Stimulated activated CD4-positive, alpha-beta T cell treated with anti-CD3 and anti-CD28 coated beads, Interleukin-1b, Interleukin-23, amount 100 ng/mL, for 24 hours (primary cell): ENCODE measurements at places on chromosomes 3 and 15.
A peak's percentile ranks its signal among the peaks of the same experiment; 100 is the strongest.

DNA sequence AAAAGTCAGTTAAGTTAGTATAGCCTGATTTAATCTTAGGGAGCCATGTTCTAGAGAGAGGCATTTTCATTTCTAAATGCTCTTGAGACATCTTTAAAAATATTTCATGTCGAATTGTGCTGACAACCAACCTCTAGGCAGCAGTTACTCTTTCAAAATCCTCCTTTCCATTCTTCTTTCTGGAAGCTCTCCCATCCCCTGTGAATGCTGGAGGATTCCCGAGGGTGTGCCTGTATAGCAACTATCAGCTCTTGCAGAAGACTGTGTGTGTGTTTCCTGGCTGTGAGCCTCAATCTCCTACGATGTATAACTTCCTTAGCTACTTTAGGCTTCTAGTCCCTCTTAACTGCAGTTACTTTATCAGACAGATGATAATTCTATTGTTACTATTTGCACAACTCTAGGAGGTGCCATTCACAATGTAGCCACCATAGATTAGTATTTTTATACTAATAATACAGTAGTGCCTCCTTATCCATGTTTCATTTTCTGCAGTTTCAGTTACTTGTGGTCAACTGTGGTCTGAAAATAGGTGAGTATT, 250.3 kb downstream of the EDEM1 start:
- DNase-seq: no peak

DNA sequence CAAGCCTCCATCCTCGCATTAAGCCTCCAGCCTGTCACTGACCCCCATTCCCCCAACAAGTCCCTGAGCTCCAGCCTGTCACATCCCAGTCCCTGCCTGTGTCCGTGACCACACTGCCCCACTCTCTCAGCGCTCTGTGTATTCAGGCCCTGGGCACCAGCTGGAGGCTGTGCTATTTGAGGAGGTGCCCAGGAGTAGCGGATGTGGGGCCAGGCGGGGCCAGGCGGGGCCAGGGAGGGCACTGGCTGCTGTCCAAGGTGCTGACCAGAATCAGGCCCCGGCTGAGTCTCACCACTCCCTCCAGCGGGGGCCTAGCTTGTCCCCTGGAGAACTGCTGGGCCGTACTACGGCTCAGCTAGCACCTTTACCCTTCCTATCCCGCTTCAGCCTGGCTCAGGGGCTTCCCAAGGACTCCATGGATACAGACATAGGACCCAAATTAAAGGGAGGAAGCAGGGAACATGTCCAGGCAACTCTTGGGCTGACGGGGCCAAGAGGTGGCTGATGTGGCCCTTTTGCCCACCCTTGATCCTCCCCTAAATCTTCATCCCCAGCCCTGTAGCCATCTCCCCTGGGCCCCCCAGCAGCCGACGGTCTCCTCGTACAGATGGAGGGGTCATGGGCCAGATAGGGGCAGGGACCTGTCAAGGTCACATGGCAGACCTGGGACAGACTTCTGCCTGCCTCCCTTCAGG, 1.1 kb downstream of the HHATL start:
- peak; percentile 36 for DNase-seq

GRCh38 chr15:74958320-74958907, 1.8 kb upstream of the RPP25 start:
- no peak for DNase-seq

DNA sequence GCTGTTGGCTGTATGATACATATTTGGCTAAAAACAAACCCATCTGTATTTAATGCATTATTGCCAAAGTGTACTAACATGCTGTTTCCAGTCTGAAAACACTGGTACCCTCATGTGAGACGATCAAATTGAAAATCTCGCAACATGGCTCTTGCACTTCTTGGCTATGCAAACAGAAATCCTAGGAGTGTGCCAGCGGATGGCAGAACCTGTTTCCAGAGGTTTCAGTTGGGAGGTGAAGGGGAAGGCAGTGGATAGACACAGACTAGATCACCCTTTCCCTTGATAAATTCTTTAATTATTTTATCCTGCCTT, 350.3 kb downstream of the TUSC7 start:
- DNase-seq: no peak

DNA sequence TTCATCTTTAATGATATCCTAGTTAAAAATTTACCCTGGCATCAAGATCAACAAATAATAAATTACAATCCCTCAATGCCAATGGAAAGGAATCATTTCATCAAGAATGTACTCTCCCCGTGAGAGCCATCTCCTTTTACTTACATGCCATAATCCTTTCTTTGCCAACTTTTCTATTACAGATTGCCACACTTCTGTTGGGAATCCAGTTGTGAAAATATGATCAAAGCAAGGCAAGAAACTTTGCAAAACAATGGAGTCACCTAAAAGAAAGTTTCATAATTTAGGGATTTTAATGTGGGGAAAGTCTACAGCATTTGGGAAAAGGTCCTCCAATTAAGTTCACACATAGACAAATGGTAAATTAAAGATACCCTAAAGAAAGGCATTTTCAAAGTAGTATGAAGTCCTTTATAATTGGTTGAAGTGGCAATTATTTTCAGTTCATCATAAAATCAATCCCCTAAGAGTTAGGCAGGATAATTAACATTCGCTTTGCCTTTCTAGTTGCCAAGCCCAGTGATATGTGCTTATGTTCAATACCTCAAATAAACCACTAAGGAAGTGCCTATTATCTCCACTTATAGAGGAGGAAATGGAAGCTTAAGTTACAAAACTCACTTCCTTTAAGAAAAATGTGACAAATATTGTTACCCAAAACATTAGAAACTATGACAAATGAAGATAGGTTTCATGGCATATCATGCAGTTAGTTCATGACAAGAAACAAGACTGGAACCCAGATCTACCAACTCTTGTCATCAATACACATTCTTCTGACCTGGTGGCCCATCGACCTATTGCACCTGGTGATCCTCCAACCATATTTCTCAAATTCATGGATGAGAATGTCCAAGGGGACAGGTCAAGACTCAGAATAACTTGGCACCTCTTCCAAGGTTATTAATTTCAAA, 49.1 kb downstream of the TRANK1 start:
- DNase-seq: no peak

DNA sequence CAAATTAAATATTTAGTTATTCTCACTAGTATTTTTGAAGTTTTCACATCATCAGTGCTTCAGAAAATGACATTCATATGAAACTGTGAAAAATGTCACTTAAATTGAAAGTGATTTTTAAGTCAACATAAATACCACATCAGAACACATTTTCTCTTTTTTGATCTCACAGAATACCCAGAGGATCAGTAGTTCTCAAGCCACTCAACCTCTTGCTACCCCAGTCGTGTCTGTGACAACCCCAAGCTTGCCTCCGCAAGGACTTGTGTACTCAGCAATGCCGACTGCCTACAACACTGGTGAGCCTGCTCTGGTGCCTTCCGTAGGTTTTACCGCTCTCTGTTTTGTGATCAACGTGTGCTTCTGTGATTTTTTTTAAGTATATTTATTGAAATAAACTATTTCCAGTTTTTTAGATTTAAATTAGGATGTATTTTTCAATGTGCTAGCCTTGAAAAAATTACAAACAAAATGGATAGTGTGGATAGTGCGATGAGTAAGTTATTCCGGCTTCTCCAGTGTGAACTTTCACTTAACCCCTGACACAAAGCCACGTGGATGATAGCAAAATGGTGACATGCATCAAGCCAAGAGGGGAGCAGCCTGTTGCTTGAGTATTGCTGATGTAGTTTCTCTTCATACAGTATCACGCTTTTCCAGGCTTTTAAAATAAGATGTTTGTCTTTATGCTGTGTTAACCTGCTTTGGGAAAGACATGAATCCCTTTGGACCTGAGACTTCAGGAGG, 26.5 kb downstream of the LYSMD4 start:
- DNase-seq: no peak

GRCh38 chr15:35680951-35681350, 135.0 kb upstream of the DPH6 start:
- DNase-seq: no peak

- DNase-seq: no peak
Observed at GRCh38 chr3:14274612-14274936, 96.0 kb downstream of the LSM3 start.

- DNase-seq: no peak
Observed at GRCh38 chr15:76328106-76328696, 8.4 kb upstream of the ISL2 start.

DNA sequence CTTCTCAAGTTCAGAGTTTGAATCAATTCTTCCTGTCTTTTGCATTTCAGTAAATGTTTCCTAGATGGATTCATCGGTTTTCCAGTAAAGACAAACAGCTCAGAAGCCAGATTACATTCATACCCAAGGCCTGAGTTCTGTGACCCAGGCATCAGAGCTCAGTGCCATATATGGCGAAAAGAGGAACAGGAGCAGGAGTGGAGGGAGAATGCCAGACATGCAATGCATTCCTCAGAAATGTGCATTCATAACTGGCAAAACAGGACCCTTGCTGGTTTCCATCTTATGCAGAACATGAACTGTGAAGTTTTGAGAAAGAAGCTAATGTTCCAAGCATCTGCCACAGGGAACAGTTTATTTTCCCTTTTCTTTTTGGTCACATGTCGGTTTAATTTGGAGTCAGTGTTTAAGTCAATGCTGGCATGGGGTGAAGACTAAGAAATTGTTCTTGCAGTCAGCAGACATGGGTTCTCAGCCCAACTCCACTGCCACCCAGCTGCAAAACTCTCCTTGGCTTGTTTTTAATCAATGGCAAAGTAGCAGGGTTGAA, 116.5 kb downstream of the LPP start:
- no peak for DNase-seq

- no peak for DNase-seq
Observed at GRCh38 chr3:143384076-143384475, 264.5 kb downstream of the CHST2 start.

DNA sequence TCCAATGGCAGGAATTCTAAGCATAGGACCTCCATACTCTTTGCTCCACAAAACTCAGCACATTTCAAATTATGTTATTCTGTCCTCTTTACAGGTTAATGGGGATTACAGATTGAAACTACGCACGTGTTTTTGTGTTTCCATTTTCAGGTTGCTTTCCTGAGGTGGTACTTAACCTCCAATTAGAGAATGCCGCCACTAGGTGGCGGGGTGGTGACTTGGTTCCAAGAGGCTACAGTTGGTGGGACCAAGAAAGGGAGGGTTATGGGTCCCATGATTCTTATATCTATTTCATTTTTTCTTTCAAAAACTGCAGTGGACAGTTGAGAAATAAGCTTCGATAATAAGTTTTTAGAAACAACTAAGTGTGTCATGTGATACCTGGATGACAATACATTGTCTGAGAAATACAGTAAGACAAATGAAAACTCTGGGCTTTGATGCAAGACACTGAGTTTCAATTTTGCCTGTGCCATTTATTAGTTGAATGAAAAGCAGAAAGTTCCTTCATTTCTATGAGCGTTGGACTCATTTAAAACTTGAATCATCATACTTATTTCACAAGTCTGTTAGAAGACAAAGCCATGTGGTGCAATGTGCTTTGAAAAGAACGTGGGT, 539.0 kb downstream of the FGF12 start:
- DNase-seq: peak; percentile 7

DNA sequence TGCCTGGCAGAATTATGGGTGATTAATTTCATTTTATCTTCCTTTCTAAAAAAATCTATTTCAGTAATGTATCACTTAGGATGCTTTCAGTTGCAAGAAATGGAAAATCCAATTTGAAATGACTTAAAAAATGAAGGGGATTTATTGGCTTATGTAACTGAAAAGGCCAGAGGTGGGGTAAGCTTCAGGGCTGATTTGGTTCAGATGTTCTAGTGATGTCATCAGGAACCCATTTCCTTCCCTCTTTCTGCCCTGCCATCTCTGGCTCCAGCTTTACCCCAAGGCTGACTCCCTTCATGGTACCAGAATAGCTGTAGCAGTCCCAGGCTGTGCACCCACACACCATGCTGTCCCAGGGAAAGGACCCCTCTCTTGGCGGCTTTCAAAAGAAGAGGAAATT, 18.5 kb upstream of the REC114 start:
- DNase-seq: no peak

DNA sequence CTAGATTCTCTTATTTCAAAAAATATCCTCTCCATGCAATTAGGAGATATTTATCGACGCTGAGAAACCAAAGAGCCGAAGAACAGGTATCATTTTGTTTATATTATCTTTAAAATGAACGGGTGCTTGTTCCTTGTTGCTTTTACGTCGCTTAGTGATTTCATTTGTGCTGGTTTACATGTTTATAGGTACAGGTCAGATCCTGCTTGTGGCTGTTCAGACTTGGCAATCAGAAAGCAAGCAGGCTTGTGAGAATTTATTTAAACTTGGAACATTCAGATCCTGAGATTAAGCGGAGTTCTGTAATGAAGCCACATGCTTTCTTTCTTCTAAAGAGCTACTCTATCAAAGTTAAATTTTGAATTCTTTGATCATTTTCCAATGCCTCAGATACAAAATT, 43.0 kb upstream of the ATP2C1 start:
- DNase-seq: no peak

DNA sequence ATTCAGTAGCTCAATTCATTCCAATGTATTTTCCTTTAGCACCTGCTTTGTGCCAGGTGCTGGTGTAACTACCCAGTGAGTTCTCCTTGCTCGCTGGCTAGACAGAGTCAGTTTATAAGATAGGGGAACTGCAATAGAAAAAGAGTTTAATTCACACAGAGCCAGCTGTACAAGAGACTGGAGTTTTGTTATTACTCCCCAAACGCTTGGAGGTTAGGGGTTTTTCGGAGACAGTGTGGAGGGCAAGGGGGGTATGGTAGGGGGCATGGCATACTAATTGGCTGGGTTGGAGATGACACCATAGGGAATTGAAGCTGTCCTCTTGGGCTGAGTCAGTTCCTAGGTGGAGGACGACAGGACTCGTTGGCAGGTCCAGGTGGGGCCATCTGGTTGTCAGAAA, 5.4 kb upstream of the CFAP91 start:
- no peak for DNase-seq

GRCh38 chr3:125052624-125053303, 3.0 kb downstream of the HEG1 start:
- DNase-seq: no peak

DNA sequence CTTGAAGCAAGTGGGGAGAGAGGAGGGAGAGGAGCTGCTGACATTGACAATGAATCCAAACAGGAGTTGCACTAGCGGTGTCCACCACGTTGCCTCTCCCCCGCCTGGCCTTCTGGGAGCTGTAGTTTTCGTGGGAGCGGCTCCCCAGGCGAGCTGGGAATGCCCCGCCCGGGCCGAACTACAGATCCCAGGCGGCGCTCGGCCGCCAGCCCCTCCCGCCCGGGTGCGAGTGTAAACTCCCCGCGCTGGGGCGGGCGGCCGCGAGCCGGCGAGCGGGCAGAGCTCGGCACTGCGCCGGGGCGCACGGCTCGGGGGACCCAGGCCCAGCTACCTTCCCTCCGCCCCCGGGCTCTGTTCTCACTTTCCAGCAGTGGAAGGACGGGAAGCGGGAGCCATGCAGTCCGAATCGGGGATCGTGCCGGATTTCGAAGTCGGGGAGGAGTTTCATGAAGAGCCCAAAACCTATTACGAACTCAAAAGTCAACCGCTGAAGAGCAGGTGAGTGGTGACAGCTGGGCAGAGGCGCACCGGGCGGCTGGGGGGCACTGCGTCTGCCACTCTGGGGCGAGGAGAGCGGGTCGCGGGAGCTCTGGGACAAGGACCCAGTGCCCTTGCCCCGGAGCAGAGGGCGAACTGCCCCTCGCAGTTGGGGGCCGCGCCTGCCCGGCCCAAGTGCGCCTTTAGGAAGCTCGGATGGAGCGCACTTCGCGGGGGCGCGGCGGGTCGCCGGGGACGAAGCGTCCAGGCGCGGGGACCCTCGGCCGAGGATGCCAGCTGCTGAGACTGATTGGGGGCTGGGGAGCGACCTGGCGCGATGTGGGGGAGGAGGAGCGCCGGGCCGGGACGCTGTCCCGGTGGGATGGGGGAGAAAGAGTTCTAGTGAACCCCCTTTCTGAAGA, at the start of gene MITF:
Gene MITF (plus strand): TSS at position 261 of the 899 bp plus-strand sequence. CDS start 134 bp downstream, at position 395.
- no peak for DNase-seq

- no peak for DNase-seq
Observed at GRCh38 chr3:118974356-118975097, 60.1 kb downstream of the IGSF11 start.
